ENCODE measurements at places on chromosomes 7 and 10.

GRCh38 chr7:116698930-116699721, 27.1 kb downstream of the MET start:
- no peak for DNase-seq

DNA sequence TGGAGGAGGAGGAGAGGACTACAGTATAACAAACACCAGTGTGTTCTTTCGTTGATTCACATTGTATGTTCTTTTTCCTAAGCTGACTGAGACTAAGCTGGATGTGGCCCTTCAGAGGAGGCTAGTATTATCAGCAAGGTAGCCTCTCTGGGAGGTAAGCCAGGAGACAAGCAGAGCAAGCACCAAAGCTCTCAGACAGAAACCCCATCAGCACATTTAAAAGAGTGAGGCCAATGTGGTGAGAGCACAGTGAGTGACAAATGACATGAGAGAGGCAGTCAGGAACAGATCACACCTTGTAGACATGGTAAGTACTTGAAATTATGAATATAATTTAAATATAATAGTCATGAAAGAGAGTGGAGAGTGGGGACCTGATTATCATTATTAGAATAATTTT, 107.6 kb downstream of the KMT2C start:
- DNase-seq: no peak

DNA sequence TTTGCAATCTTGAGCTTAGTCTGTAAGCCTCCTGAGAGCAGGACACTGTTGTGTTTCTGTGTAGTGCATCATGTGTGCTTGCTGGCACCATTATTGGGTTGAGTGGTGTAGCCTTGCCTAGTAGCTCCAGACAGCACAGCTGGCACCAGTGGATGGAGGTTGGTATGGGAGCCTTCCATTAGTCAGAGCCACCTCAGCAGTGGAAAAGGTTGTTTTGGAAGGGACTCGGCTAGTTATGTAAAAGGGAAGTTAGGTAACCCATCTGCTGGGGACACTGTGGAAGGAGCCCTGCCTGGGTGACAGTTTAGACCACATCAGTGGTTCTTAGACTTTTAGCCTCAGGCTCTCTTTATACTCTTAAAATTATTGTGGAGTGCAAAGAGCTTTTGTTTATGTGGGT, 16.3 kb downstream of the MINDY4 start:
- no peak for DNase-seq

GRCh38 chr10:110527731-110528171, 30.0 kb downstream of the DUSP5 start:
- DNase-seq: no peak

GRCh38 chr10:11560076-11560709, 51.3 kb downstream of the USP6NL start:
- DNase-seq: no peak

DNA sequence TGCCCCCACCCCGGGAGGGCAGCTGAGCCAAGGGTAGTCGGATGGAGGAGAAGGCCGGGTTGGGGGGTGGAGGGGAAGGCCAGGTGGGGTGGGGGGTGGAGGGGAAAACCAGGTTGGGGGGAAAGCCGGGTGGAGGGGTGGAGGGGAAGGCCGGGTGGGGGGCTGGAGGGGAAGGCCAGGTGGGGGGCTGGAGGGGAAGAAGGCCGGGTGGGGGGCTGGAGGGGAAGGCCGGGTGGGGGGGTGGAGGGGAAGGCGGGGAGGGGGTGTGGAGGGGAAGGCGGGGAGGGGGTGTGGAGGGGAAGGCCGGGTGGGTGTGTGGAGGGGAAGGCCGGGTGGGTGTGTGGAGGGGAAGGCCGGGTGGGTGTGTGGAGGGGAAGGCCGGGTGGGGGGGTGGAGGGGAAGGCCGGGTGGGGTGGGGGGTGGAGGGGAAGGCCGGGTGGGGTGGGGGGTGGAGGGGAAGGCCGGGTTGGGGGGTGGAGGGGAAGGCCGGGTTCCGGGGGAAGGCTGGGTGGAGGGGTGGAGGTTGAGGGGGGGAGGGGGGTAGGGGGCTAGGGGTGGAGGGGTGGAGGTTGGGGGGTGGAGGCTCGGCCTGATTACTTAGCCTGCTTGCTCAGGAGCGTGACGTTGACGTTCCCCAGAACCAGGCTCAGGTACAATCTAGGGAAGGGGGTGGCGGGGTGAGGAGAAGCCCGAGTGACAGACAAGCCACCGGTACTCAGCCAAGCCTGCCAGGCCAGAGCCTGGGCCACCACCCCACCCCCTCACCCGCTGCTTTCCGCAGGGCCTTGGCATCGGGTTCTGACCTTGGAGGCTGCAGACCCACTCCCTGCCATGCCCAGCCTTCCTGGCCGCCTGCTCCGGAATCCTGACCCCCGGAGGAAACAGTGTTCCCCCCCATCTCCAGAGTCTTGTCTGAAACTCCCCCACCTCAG, 5.6 kb downstream of the TMEM120A start:
- no peak for DNase-seq

GRCh38 chr10:97038688-97039087, 147.1 kb downstream of the SLIT1 start:
- DNase-seq: no peak

- DNase-seq: no peak
Observed at GRCh38 chr7:2325162-2325561, 10.9 kb upstream of the SNX8 start.

DNA sequence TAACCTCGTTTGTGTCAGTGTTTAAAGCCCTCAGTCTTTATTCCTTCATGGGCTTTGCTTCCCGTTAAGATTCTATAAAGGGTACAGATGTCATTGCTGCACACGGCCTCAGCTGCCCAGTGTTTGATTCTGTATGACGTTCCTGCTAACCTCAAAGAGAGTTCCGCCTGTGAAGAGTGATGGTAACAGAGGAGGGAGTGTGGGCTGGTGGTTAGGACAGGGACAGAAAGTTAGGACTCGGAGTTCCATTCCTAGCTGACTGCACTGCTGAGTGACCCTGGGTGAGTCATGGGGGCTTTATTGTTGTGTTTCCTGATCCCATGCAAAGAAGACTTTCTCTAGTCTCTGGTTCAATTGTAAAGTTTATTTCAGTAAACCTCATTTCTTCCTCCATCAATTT, 227.1 kb downstream of the DYNC1I1 start:
- DNase-seq: no peak

DNA sequence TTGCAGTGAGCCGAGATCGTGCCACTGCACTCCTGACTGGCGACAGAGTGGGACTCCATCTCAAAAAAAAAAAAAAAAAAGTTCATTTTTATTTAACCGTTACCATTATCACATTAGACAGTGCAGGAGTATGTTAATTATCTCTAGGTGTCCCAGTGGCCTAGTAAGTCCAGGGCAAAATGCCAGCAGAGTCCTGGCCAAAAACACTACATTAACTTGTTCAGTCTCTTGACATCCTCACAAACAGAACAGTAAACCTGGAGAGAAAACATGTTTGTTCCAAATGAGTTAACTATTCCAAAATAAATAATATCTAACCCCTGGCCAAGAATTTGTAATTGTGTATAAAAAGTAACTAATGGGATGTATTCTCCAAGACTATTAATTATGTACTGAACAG, 43.2 kb downstream of the PTPRZ1 start:
- no peak for DNase-seq

DNA sequence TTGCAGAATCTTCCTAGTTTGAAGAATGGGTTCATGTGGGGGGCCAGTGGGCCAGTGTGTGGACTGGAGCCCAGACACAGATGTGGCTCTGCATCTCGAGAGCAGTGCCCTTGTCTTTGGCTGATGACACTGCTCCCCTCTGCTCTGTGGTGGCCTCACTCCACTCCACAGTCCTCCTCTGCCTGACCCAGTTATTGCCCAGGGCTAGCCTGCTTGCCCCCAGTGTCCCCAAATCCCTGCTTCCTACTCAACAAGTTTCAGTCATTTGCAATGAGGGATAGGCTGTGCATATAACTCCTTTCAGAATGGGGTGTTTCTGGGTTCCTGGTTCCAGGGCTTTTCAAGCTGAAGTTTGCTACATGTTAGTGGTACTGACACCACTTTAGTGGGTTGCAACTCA, 177.5 kb downstream of the SNX10 start:
- no peak for DNase-seq

GRCh38 chr10:12852687-12853086, 148.8 kb downstream of the CCDC3 start:
- no peak for DNase-seq

- DNase-seq: no peak
Observed at GRCh38 chr10:44046605-44047004, 338.3 kb downstream of the CXCL12 start.

DNA sequence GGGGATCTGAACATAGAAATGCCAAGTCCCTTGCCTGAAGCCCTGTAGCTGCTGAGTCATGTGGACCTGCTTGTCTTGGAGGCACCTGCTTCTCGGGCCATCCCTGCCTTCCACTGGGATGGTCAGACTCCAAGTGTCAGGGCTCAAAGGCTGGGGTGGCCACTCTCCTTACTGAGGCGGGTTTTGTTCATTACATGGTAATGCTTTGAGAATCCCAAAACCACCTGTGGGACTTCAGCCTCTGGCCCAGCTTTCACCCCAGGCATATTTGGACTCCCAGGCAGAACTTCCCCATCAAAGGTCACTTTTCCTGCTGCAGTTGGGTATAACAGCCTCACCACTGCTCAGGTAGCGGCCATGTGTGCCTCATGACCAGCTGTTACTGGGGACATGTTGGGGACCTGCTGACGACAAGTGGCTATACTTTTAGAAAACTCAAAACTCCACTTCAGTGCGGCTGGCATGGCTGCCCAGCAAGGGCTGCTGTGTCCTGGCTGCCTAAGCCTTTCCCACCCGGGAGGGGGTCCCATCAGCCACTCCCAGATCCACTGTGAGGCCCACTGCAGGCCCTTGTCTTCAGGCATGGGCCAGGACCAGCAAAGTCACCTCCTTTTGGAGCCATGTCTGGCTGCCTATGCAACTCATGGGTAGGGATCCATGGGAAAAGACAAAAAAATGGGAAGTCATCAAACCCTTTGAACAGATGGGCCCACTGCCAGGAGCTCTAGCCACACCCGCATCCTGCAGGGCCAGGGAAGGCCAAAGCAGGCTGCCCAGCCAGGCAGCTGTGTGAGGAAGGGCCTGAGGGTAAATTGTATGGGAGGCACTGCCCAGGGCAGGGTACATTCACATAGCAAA, 96.7 kb downstream of the ARHGAP22 start:
- no peak for DNase-seq

GRCh38 chr10:24652381-24652957, 71.2 kb downstream of the ARHGAP21 start:
- no peak for DNase-seq

GRCh38 chr7:7103343-7104313, 78.7 kb upstream of the C1GALT1 start:
- no peak for DNase-seq

GRCh38 chr10:60650378-60650800, 127.9 kb upstream of the CDK1 start:
- DNase-seq: no peak

GRCh38 chr10:98563811-98564210, 117.1 kb upstream of the HPS1 start:
- no peak for DNase-seq

DNA sequence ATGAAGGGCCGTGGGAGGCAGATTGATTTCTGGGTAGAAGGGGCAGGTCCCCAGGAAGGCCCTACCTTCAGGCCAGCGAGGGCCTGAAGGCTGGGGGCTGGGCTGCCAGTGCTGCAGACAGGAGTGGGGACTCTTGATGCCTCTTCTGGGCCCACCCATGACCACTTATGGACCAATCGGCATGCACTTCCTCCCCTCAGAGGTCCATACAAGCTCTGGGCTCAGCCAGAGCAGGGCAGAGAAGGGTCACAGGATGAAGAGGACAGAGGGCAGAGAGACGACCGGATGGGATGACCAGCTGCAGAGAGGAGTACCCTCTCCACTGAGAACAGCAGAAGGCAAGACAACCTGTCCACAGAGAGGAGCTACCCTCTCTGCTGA, 120.1 kb downstream of the DYNC2I1 start:
- no peak for DNase-seq

DNA sequence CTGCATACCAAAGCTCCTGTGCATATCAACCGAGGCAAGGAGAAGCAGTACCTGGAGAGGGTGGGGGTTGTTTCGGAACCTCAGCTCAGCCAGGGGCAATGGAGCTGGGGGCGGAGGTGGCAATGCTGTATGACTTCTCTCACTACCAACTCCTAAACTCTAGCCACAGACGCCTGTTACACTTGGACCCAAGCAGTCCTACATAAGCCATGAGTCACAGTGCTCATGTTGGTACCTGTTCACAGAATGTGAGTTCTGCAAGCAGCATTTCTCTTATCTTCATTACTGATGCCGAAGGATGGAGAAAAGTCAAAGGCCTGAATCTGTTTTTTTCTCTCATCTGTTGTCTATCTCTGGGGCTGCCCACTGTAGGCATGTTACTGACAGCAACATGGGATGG, 3.2 kb upstream of the RAB18 start:
- DNase-seq: no peak

GRCh38 chr10:120806081-120806480, 45.1 kb upstream of the WDR11 start:
- no peak for DNase-seq

- DNase-seq: no peak
Observed at GRCh38 chr10:72334196-72334824, 20.4 kb downstream of the DNAJB12 start.

GRCh38 chr10:124092250-124092859, 1.0 kb downstream of the CHST15 start:
- DNase-seq: peak; percentile 2

GRCh38 chr10:58275908-58276307, 6.9 kb downstream of the CISD1 start:
- no peak for DNase-seq

GRCh38 chr7:101804088-101804963, 13.1 kb upstream of the CUX1 start:
- DNase-seq: no peak

DNA sequence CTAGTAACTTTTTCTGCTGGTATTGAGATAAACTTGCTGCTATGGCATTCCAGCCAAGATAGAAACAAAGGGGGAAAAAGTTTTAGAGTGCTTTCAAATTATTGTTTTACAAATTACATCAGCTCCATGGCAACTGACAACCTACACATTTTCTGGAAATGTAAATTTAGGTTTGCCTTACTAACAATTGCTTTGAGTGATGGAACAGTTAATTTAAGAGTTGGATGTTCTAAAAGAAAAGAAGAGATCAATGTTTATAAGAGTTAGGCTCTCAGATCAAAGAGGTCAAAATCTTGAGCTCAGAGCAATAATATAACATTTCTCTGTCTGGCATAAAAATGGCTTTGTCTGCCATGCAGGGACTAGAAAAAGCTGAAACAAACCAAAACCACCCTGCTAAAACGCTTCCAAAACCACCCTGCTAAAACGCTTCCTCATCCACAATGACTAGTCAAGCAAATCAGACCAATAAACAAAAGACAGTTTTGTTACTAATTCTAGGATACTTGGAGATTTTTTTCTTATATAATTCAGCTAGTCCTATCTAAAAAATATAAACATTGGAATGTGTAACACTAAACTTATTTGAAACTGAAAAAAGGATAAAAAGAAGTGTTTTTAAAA, 32.3 kb downstream of the ORC5 start:
- no peak for DNase-seq

DNA sequence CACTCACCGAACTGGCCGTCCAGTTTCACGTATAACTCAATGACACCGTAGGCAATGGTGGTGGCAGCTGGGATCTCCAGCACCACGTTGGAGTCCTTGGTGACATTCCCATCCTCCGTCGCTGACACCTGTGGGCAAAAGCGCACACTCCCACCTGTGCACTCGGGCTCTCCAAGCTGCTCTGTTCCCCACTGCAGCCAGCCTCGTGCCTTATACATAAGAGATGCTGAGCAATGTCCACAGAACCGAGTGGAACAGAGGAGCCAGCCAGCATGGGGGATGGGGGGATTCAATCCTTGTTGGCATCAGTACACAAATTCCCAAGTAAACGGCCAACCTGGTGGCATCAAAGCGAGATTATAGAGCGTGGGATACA, 40.0 kb downstream of the GSDME start:
- no peak for DNase-seq

- DNase-seq: no peak
Observed at GRCh38 chr7:29214056-29214455, 19.5 kb downstream of the CHN2 start.

All from activated T-cell treated with anti-CD3 and anti-CD28 coated beads for 1 hour (primary cell).